NCI-H2029 (cell line): ENCODE measurements at places on chromosomes 3 and 15.

GRCh38 chr3:40988468-40988867 is 210.8 kb upstream of the CTNNB1 start:
- DNase-seq, result no peak

GRCh38 chr15:67836955-67837354 is 2.9 kb downstream of the RNU6-1 start:
- DNase-seq, result no peak

- DNase-seq, result no peak
Observed at GRCh38 chr15:93861413-93861812, 369.9 kb upstream of the MCTP2 start.

- no peak for DNase-seq
Observed at GRCh38 chr3:60553144-60553543, 698.1 kb downstream of the FHIT start.

- DNase-seq, result no peak
Observed at GRCh38 chr3:134640872-134641470, 9.9 kb downstream of the KY start.

- DNase-seq, result no peak
Observed at GRCh38 chr3:4899710-4900109, 79.5 kb upstream of the BHLHE40 start.

DNA sequence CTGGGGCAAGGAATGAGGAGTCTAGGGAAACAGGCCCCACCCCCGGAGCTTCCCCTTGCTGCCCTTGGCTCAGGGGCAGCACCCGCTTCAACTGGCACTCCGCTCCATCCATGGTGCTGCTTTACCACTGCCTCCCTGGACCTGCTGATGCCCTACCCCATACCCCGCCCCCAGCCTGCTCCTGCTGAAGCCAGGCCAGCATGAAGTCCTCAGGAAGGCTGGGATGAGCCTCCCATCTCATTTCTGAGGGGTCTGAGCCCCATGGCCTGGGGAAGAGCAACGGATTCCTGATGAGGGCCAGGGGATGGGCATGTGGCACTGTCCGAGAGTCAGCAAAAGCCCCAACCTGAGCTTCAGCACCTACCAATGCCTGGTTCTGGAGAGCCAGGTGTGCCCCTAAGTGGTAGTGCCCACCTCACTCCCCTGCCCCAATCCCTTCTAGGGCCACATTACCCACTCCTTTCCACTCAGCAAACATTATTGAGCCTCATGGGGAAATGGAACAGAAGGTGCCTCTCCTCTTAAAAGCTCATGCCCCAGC is 21.0 kb downstream of the SEC61A1 start:
- no peak for DNase-seq

GRCh38 chr15:91151781-91152563 is 51.9 kb downstream of the SV2B start:
- DNase-seq, result no peak

- no peak for DNase-seq
Observed at GRCh38 chr3:7692866-7693265, 808.8 kb upstream of the LMCD1 start.
